Esophagus squamous epithelium (tissue), 5 donors: ENCODE measurements at places on chromosomes 3 and 15.

DNA sequence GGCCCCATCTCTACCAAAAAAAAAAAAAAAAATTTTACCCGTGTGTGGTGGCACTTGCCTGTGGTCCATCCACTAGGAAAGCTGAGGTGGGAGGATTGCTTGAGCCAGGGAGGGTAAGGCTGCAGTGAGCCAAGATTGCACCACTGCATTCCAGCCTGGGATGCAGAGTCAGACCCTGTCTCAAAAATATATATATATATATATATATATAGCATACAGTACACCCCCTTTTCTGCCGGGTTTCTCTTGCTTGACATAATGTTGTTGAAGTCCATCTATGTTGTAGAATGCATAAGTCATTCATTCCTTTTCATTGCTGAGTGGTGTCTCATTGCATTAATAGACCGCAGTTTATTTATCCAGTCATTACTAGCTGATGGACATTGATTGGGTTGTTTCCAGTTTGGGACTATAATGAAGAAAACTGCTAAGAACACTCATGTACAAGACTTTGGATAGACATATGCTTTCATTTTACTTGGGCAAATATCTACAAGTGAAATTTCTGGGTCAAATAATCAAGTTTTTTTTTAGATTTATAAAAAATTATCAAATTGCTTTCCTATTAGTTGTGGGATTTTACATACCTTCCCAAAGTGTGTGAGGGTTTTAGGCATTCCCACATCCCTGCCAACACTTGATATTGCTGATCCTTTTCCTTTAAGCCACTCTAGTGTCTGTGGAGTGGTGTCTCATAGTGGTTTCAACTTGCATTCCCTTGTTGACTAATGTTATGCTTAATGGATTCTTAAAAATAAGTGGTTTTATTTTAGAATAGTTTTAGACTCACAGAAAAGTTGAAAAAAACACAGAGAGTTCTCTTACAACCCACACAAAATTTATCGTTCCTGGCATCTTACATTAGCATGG, 2.1 kb upstream of the PRR20G start:
- DNase-seq = no peak

GRCh38 chr3:73614419-73614818, 10.3 kb downstream of the PDZRN3 start:
- no peak for DNase-seq

DNA sequence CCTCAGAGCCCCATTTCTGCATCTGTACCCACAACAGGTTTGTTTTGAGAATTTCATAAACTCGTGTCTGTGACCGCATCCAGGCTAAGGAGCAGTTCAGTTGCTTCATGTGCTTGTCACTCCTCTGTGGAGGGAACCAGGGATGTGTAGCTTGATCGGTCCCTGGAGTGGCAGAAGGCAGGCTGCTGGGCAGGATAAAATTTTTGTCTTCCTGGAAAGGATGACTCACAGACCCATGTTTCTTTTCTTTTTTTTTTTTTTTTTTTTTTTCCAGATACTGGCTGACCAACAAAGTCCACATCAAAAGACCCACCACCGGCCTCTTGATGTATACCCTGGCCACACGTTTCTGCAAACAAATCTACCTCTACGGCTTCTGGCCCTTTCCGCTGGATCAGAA, 70.1 kb downstream of the ST8SIA2 start:
- no peak for DNase-seq

DNA sequence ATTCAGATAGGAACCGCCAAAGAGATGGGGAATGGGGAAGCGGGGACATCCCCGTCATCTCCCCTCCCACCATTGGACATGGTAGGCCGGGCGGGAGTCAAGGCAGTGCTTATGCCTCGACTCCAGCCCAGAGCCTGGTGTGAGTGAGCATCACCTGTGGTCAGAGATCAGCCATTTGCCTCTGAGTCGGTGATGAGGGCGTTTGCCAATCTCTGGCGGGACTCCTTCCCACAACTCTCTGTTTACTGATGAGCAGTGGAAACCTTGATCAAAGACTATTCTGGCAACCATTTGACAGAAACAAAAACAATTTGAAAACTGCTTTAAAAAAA, 63.9 kb upstream of the HES1 start:
- no peak for DNase-seq

DNA sequence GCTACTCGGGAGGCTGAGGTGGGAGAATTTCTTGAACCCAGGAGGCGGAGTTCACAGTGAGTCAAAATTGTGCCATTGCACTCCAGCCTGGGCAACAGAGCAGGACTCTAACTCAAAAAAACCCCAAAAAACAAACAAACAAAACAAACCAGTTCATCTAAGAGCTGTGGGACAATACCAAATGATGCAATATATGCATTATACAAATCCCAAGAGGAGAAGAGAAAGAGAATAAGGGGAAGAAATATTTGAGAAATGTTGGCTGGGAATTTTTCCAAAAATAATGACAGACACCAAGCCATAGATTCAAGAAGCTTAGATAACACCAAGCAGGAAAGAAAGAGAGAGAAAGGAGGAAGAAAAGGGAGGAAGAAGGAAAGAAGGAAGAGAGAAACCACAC, 82.5 kb downstream of the KLF13 start:
- DNase-seq = no peak

DNA sequence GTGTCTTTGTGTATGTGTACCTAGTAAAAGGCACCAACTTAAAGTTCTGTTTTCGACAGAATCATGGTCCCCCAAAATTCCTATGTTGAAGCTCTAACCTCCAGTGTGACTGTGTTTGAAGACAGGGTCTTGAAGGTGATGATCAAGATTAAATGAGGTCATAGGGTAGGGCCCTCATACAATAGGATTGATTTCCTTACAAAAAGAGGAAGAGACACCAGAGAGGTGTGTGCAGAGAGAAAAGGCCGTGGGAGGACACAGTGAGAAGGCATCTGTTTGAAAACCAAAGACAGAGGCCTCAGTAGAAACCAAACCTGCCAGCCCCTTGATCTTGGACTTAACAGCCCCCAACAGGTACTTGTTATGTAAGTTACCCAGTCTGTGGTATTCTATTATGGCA, 52.0 kb upstream of the CORO2B start:
- no peak for DNase-seq

DNA sequence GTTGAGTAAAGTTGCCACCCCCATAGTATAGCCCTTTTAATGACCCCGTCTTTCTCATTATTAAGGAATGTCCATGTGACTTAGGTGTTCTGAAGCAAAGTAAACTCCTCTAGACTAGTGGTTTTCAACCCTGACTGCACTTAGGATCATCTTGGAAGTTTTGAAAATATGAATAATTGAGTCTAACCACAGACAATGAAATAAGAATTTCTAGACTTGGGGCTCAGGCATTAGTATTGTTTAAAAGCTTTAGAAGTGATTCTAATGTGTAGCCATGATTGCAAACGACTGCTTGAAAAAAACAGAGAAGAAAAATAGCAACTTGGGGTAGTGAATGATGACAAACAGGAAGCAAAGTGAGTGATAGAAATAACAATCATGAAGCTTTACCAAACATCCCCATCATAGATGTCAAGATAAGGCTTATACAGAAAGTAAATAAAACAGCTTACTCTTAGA, 35.0 kb downstream of the ALCAM start:
- no peak for DNase-seq
